ENCODE measurements at places on chromosomes 7 and 10.

GRCh38 chr7:91149341-91150246 is 114.6 kb upstream of the FZD1 start:
- no peak for DNase-seq

DNA sequence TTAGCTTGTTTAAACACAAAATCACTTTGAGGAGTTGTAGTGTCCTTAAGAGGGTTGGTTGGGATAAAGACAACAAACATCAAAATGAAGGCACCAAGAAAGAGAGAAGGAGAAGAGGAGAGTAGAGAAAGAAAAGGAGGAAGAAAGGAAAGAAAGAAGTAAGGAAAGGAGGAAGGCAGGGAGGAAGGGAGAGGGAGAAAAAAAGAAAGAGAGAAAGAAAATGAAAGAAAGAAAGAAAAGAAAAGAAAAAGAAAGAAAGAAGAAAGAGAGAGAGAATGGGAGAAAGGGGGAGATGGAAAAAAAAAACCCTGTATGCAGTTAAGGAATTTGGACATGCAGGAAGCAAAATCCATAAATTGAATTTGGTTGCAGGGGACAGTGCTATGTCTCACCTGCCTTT is 635.4 kb upstream of the FZD8 start:
- no peak for DNase-seq

DNA sequence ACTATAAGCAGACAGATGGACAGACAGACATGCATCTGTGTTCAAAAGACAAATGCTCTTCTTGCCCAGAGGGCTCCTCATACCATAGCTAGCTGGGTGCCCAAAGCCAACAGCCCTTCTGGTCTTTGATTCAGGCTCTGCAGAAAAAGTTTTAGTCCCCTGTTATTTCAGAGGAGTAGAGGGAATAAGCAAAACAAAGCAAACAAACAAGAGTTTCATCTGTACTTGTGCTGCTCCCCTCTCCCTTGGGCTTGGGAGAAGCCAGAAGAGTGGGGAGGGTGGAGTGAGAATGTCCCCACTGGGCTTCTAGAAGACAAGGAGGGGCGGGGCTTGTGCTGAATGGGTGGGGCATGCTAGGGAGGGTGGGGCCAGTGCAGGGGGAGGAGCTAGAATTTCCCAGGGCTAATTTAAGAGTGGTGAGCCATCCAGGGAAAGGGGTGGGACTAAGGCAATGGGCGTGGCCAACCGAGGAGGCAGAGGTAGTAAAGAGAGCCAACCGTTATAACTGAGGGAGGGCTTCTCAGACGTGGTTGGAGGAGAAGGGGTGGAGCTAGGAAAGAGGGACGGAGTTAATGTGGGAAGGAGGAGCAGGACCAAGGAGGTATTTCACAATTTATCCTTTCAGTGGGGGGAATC is 101.2 kb upstream of the MGMT start:
- DNase-seq: no peak

- DNase-seq: peak; percentile 43
Observed at GRCh38 chr10:29007748-29008610, 280.9 kb upstream of the LYZL1 start.

DNA sequence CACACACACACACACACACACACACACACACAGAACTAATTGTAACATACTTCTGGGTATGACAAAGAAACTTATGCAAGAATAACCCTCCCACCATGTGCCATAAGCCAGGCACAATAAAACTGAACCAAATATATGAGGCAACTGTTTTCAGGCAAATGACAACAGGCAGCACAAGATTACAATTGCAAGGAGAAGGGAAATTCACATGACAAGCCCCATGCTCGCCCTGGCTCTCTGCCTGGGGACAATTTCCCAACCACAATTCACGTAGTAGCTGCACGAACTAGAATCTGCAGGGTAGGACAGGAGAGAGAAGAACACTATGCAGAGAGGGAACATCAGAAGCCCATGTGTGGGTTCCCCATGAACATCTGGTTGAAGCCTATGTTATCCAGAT is 143.3 kb downstream of the CALN1 start:
- no peak for DNase-seq

- DNase-seq: no peak
Observed at GRCh38 chr7:63998549-63998948, at the start of gene ZNF722. ZNF722 (plus strand) TSS chr7:63998849; CDS start chr7:63998962, 113 bp downstream.

- DNase-seq: peak; percentile 45
Observed at GRCh38 chr10:93542358-93542791, 24.1 kb upstream of the FFAR4 start.

DNA sequence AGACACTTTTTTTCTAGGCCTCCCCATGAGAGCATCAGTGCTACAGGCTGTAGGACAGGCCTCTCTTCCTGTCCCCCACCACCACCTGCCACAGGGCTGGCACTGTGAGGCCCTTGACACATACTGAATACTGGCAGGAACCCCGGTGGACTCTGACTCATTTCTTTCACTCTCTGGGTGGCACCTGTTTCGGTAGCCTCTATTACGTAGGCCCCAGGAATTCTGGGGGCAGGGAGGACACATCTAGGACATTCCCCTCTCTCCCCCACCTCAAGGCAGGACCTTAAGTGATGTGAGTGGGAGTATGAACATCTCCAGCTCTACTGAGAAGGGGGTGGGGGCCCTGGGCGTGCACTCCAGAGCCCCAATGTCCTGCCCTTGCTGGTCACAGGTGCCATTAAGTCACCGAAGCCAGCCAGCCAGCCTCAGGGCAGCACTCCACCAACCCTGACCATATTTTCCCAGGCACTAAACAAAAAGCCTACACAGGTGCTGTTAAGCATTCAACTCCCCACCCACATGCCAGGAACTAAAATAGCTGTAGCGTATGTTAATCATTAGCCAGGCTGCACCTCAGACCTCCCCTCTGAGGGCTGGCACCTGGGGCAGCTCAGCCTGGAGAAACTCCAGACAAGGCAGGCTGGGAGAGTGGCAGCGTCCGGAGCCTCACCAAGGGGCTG is 8.9 kb downstream of the ANXA11 start:
- DNase-seq: peak; percentile 61

DNA sequence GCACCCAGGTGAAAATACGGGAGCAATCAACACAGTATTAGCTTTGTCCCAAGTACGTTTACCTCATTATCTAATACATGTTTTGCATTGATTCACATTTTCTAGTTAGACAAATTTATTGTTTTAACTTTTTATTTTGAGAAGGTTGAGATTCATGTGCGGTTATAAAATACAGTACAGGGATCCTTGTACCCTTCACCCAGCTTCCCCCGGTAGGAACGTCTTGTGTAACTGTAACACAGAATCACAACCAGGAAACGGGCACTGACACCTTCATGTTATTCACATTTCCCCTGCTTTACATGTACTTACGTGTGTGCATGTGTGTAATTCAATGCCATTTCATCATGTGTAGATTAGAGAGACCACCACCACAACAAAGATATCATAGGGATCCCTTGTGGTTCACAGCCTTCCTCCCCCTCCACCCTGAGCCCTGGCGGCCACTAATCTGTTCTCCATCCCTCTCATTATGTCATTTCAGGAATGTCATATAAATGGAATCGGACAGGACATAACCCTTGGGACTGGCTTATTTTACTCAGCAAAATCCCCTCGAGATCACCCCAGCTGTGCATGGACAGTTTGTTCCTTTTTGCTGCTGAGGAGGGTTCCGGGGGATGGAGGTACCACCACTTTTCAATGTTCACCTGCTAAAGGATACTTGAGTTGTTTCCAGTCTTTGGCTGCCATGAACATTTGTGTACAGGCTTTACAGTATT is 46.5 kb upstream of the C10orf71 start:
- no peak for DNase-seq

GRCh38 chr10:14389981-14390590 is 59.4 kb upstream of the FRMD4A start:
- no peak for DNase-seq

DNA sequence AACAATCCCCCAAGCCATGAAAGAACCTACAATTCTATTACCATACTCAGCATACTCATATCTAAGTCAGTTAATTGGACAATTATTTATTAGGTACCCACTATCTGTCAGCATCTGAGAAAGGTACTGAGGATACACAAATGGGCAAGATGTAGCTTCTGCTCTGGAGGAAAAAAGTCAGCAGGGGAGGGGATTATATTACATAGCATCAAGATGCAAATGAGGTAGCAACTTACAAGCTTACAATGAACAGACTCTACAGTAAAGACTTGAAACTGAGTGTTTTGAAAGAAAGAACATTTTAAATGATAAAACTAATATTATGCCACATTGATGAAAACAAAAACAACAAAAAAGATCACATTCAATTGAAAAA is 10.8 kb upstream of the CUBN start:
- DNase-seq: no peak

DNA sequence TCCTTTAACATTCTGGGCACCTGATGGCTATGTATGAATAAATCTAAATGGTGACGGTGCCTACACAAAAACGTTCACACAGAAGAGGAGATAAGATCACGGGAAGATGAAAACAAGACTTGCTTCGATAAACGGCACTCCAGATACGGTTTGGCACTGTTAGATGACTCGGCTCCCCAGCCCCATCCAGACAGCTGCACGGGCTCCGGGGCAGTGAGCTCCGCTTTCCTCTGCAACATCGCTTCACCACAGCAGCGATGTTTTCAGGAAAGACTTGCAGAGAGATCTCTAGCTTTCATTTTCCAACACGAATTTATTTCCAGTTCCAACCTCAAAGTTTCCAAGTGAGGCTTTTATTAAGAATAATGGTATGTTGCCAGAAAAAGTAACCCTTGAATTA is 132.1 kb downstream of the KLF6 start:
- peak; percentile 34 for DNase-seq

DNA sequence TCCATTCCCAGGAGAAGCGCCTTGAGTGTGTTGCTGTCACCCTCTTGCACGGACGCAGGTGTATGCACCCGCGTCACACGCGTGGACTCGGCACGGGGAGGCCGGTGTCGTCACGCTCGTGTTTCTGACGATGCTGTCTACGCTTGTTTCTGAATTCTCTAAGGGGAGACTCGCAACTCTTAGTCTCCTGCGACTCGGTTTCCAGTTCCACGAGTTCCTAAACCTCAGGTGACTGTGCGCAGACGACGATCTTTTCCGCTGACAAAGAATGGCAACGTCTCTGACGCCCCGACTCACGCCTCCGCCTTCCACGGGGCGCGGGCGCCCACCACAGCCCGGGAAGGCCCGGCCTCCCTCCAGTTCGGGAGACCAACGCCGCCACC is 579 bp downstream of the IDI1 start:
- no peak for DNase-seq

- DNase-seq: no peak
Observed at GRCh38 chr7:20193242-20193777, 23.9 kb downstream of the MACC1 start.

DNA sequence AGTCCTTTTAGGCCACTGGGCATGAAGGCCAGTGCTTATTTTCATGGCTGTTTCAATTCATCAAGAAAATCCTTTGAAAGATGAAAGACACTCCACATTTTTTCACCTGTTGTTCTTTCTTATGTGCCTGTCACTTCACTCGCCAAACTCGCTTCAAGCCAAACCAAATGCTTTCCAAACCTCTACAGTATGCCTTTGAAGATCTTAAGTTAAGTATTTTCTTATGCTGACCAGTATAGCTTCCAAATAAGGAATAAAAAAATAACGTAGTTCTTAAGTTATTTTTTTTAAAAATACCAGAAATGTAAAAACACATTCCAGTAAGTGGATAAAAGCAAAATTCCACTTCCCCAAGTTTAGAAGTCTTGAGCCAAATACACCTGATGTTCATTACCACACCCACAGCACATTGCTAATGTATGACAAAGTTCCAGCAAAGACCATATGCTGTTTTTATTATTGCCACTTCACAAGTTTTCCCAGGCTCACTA is 186.1 kb downstream of the MTERF1 start:
- DNase-seq: no peak

DNA sequence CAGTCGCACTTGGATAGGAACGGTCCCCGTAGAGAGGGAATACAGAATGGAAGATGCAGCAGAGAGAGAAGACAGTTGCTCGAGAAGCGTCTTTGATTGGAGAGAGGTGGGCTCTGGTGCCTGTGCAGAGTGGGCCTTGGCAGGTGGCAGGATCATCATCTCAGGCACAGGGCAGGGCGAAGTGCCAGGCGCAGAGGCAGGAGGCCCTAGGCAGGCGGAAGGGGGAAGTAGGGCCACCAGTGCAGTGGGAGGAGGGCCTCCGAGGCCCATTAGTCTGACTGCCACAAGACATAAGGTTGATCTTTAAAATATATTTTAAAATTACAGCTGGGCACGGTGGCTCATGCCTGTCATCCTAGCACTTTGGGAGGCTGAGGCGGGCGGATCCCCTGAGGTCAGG is 10.1 kb downstream of the CARD11 start:
- DNase-seq: no peak

DNA sequence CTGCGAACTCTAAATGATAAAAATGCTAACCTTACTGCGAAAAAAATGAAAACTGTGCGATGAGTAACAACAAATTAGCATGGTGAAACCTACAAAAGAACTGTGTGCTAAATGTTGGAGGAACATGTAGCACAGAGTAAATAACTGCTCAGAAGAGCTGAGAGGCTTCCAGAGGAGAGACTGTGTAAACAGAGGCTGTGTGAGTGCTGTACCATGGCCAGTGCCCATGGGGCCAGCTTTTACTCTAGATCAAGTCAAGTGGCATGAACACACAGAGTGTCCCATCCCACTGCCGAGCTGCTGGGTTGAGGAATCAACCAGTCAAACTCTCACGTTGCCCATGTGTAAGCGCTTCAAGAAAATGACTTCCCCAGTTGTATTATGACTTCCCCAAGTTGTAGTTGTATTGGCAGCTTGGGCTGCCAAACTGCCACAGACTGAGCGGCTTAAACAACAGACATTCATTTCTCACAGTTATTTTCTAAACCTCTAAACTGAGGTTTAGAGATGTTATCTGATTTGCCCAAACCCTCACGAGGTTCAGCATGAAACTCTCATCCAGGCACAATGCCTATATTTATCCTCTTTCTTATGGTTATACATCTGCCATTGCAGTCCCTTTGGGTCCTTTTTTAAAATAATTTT is 270.7 kb downstream of the ABCA13 start:
- DNase-seq: no peak

- DNase-seq: no peak
Observed at GRCh38 chr7:3294432-3295100, 6.5 kb upstream of the SDK1 start.

DNA sequence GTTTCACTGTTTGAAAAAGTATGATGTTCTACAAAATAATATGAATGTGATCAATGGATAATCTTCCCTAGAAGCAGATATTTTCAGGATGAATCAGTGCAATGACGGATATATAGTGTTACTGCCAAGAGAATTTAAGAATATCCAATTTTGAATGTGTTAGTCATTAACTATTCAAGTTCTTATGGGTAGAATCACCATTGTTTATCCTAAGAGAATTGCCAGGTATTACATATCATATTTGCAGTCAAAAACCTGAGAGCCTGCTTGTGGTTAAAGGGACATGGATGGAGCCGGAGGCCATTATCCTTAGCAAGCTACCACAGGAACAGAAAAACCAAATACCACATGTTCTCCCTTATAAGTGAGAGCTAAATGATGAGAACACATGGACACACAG is 26.9 kb downstream of the AHR start:
- no peak for DNase-seq

DNA sequence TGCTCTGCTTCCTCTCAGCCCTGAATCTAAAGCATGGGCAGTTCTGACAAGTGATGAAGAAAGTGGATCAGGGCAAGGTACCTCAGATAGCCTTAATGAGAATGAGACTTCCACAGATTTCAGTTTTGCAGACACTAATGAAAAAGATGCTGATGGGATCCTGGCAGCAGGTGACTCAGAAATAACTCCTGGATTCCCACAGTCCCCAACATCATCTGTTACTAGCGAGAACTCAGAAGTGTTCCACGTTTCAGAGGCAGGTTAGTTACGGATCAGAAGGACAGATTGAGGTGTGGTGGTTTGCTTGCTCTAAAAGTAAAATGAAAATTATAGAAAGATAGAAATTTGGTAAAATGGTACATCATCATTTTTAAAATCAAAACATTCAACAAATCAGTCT is 130.4 kb downstream of the AASS start:
- no peak for DNase-seq
